LHCN-M2 (cell line): ENCODE measurements at places on chromosomes 1 and 21. TPM values are rescaled to one million over a fixed set of nuclear protein-coding genes. Genes with fewer than 3 reads are reported as not detected.
A peak's percentile ranks its signal among the peaks of the same experiment; 100 is the strongest.

GRCh38 chr1:227131193-227131592, 187.1 kb downstream of the CDC42BPA start:
- peak; percentile 35 for DNase-seq

- peak; percentile 95 for DNase-seq
These were observed 17.6 kb upstream of the IFI6 start for GRCh38 chr1:27689423-27690173.

DNA sequence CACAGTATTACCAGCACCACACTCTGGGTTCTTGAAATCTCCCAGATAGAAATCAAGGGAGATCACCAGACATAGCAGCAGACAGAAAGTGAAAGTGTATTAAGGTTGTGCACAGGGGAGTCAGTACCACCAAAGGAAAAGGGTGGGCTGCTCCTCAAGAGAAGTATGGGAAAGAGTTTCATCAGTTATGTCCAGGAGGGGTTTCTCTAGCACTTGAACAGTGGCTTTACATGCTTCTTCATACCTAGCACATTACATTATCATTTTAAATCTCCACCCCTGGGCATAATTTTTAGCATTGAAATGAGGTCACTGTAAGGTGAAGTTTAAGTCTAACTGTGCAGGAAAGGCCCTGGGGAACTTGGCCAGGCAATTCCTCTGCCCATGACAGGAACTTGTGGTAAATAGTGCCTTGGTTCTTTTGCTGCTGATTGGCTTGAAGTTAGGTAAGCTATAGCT, 601.0 kb downstream of the NUF2 start:
- DNase-seq = peak; percentile 12

EPHB2 gene
- total RNA-seq = 2.6 and 3.5 TPM in 2 replicates

MX2 gene
- total RNA-seq = 0.26 and 0.69 TPM in 2 replicates

DNA sequence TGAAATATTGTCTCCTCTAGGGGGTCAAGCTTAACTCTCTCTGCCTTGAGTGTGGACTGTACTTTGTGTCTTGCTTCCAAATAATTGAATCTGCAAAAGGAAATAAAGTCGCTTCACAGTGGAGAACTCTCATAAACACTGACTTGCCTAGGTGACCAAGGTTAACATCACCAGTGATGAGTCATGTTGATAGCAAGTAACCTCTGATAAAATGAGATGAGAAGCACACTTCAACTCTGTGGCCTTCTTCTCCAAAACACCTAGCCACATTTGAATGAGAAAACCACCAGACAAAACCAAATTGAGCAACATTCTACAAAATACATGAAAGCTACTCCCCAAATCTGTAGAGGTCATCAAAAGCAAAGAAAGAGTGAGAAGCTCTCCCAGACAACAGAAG, 37.6 kb downstream of the PDE4B start:
- DNase-seq = peak; percentile 21

DNA sequence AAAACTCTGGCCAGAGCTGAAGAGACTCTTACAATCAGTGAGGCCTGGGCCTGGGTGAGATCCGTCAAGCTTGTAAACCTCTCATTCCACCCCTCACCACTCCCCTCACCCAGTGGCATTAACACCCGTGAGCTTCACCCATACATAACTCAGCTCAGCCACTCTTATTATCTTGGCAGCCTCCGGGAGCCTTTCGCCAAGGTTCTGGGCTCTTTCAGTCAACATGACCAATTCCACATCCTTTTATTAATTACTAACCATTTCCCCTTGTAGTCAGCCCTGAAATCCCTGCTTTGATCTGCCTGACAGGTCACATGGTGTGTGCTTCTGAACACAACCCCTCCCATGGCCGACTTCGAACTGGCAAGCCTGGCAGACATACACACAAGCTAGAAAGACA, 134.8 kb downstream of the SETD4 start:
- DNase-seq = no peak

- peak; percentile 3 for DNase-seq
These were observed 71.9 kb downstream of the CEP350 start for GRCh38 chr1:180026556-180026955.

MFAP2 gene
- total RNA-seq = 5.8 and 12.9 TPM in 2 replicates

CFAP107 gene
- not detected in 2 replicates for total RNA-seq

GRCh38 chr1:180734366-180734765, 102.5 kb downstream of the XPR1 start:
- peak; percentile 4 for DNase-seq

GRCh38 chr1:195618287-195618686, 990.0 kb downstream of the KCNT2 start:
- no peak for DNase-seq

KCNA3 gene
- not detected in 2 replicates for total RNA-seq

RXRG gene
- total RNA-seq = not detected in 2 replicates

GRCh38 chr21:18715606-18716005, 312.0 kb upstream of the TMPRSS15 start:
- DNase-seq = no peak

SPATA17 gene
- total RNA-seq = 0.19 and 0.46 TPM in 2 replicates
